Adipose tissue (tissue), 3 donors: ENCODE measurements at places on chromosomes 4 and X. TPM values are rescaled to one million over a fixed set of nuclear protein-coding genes. Genes with fewer than 3 reads are reported as not detected.

Gene HEPH
- polyA plus RNA-seq = 0.70 TPM

Gene EPGN
- polyA plus RNA-seq = 0.97 TPM

Gene GABRA4
- polyA plus RNA-seq = not detected

Gene P2RY10
- polyA plus RNA-seq = not detected

Gene HSFX4
- polyA plus RNA-seq = 0.12 TPM

Gene TFDP3
- not detected for polyA plus RNA-seq

Gene TDO2
- 0.32 TPM for polyA plus RNA-seq

Gene VCX2
- not detected for polyA plus RNA-seq

Gene SPRY1
- polyA plus RNA-seq = 191 TPM

Gene PPP1R2C
- polyA plus RNA-seq = not detected

Gene AIFM1
- polyA plus RNA-seq = 19.6 TPM

Gene ADGRG2
- 7.6 TPM for polyA plus RNA-seq

Gene TEX13B
- not detected for polyA plus RNA-seq

Gene CLCN4
- 0.76 TPM for polyA plus RNA-seq

Gene TMEM31
- not detected for polyA plus RNA-seq

Gene EIF2S3
- polyA plus RNA-seq = 83.4 TPM

Gene CDS1
- polyA plus RNA-seq = 2.7 TPM

Gene FAM184B
- polyA plus RNA-seq = under 0.01 TPM

Gene SMIM14
- 47.2 TPM for polyA plus RNA-seq

Gene VCX3A
- polyA plus RNA-seq = not detected

Gene GPM6B
- 1.3 TPM for polyA plus RNA-seq

Gene MGAT4D
- polyA plus RNA-seq = not detected

Gene SLC26A1
- 0.51 TPM for polyA plus RNA-seq

Gene HOPX
- polyA plus RNA-seq = 4.5 TPM

Gene TLR7
- polyA plus RNA-seq = 0.11 TPM

Gene TMEM154
- polyA plus RNA-seq = 1.0 TPM

Gene CTAG1A
- polyA plus RNA-seq = not detected

Gene RHOH
- polyA plus RNA-seq = 0.60 TPM

Gene SLC2A9
- polyA plus RNA-seq = 6.5 TPM

Gene PTTG2
- polyA plus RNA-seq = not detected

Gene LUZP4
- polyA plus RNA-seq = not detected

Gene AVPR2
- 5.9 TPM for polyA plus RNA-seq

Gene PROM1
- polyA plus RNA-seq = 7.1 TPM

Gene ARHGAP36
- polyA plus RNA-seq = not detected

Gene UGT2A2
- not detected for polyA plus RNA-seq

Gene HPGD
- polyA plus RNA-seq = 10.7 TPM

Gene GPC3
- 58.6 TPM for polyA plus RNA-seq

Gene BST1
- polyA plus RNA-seq = 15.6 TPM

Gene JCHAIN
- polyA plus RNA-seq = 7.6 TPM

Gene C4orf36
- 0.46 TPM for polyA plus RNA-seq

Gene FGF2
- polyA plus RNA-seq = 0.46 TPM

Gene SLC4A4
- polyA plus RNA-seq = 1.8 TPM

Gene WAS
- 9.6 TPM for polyA plus RNA-seq

Gene RAP2C
- 6.5 TPM for polyA plus RNA-seq

Gene FHL1
- polyA plus RNA-seq = 244 TPM

Gene MAGEE1
- polyA plus RNA-seq = 1.5 TPM

Gene PF4V1
- not detected for polyA plus RNA-seq

Gene PABPC1L2A
- not detected for polyA plus RNA-seq

Gene UCP1
- 0.56 TPM for polyA plus RNA-seq
